Smooth muscle cell of bladder (primary cell): ENCODE measurements at places on chromosomes 2 and 18. TPM values are rescaled to one million over a fixed set of nuclear protein-coding genes. Genes with fewer than 3 reads are reported as not detected.

Gene WDR35
- 10.1 and 12.5 TPM in 2 replicates for total RNA-seq

Gene CCDC121
- total RNA-seq, result 1.3 TPM in 2 replicates

Gene SERPINB3
- 0.28 TPM in 1 of 2 replicates, not detected in the other for total RNA-seq

Gene DSEL
- 43.2 and 60.6 TPM in 2 replicates for total RNA-seq

Gene SATB2
- 17.6 and 19.0 TPM in 2 replicates for total RNA-seq

Gene DAW1
- 0.14 and 0.55 TPM in 2 replicates for total RNA-seq

Gene TLX2
- not detected in 2 replicates for total RNA-seq

Gene DQX1
- total RNA-seq, result under 0.01 TPM in 1 of 2 replicates, not detected in the other

Gene STAMBP
- total RNA-seq, result 20.9 and 21.5 TPM in 2 replicates

Gene REG1B
- not detected in 2 replicates for total RNA-seq

Gene IL1F10
- total RNA-seq, result not detected in 2 replicates

Gene SERPINB12
- not detected in 2 replicates for total RNA-seq
